Upper lobe of right lung (tissue), 1 donor: ENCODE measurements at places on chromosomes 11 and 22.

- DNase-seq: peak; percentile 78
Measured at GRCh38 chr11:67117672-67118180, 1.3 kb upstream of the KDM2A start.

DNA sequence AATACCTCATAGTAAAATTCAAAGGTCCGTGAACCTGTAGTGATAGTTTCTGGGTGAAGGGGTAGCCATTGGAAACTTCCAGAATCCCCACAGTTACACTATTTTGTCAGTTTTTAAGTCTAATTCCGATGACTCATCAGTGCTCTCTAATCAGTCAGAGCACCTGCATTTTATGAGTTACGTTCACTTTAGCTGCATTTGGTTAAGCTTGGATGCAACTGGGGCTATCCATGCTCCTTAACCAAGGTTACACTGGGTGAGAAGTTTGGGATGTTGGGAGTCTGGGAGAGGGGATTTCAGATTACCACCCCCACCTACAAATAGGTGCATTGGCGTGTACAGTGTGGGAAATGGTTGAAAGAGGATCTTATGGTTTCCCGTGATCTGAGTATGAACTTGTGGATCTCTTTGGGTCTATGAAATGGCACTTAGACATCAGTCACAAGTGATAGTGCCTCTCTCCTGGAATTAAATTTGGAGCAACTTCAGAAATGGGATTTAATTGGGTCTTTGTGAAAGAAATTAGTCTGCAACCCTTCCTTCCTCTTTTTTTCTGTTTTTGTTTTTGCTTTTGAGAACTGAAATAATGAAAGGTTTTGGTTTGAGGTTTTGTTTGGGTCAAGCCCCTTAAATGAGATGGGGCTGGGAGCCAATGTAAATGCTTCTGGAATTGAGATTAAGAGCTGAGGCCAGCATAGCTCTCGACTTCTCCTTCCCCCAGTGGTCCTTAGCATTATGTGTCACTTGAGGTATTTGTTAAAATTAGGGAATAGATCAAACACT is 31.5 kb downstream of the EHF start:
- DNase-seq: no peak

DNA sequence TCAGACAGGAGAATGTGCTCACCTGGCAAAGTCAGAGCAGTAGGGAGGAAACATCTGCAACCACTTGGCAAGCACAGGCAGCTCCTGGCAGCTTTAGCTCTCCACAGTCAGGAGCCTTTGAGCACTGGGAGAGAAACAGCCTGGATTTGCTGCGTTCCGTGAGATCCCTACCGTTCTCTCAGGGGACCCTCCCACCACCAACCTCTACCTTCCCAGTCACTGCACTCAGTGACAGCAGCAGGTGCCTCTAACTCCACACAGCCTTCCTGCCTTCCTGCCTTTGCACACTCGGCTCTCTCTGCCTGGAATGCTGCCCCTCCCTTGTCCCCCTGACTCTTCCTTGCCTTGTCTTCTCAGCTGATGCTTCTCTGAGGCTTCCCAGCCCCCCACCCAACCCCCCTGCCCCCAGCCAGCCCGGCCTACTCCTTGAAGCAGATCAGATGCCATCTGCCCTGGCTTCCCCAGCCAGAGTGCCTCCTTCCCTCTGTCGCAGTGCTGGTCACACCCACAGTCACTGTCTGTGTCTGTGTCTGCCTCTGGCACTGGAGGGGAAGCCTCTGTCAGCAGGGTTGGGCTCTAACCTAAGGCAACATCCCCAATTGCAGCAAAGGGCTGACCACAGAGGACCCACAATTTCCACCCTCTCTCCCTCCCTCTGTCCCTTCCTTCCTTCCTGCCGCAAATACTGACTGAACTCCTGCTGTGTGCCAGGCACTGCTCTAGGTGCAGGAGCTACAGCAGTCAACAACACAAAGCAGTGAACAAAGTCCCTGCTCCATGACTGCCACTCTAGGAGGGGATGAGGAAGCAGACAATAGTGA is 14.9 kb upstream of the TSKU start:
- peak; percentile 80 for DNase-seq

- DNase-seq: no peak
Measured at GRCh38 chr22:36673821-36674220, 29.7 kb downstream of the CACNG2 start.

DNA sequence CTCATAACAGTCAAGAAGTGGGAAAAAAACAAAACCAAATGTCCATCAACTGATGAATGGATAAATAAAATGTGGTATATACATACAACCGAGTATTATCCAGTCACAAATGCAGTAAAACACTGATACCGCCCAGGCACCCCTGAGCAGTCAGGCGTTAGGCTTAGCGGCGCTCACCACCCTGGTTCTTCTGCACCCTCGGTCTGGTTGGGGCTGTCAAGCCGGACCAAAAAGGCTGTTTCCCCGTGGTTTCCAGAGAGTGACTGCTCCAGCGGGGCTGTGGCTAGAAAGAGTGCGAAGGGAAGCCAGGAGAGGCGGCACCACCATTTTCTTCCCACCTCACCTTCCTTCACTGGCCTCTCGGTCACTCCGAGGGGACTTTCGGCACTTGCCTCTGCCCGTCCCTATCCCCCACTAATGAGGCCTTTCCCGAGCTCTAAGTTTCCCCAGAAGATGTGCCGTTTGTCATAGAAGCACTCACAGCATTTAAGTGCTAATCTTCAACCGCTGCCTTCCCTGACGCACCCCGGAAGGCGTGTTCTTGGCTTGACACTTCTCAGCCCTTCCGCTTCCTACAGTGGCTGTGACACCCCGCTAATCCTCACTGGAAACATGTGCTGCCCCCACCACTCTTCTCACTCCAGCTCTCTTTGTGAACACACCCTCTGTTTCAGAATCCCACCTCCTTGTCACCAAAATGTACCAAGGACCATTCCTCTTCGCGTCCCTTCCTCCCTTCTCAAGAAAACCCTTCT is 42.4 kb downstream of the FCHSD2 start:
- DNase-seq: no peak

DNA sequence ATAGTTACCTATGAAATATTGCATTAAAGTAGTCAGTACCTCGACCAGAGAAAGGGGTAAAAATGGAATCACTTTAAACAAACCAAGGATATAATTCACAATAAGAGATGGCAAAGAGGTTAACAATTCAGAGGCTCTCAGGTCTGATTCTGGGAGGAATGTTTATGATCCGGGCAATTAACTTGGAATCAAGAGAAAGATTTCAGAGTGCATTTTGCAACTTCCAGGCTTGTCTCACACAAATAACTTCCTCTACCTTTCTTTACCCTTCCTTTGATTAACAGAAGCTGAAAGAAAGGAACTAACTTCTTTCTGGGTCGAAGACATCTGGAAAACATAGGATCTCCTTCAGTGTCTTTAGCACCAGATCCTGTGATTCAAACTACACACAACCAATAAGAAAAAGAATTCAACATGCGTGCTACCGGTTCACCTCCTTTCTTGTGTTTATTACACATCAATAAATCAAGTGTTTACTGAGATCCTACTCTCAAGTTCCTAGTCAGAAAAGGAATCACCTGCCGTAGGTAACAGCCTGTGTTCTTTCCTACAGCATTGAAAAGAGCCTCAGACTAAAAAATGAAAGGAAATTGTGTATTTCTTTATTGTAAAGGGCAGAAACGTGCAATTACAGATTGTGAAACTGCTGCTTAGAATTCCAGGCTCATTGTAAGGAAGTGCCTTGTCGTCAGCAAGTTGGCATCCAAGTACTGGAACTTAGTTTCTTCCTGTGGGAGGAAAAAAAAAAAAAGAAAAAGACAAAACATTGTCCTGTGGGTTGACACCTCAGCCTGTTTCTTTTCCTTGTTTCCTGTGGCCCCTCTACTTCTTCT is 29.5 kb downstream of the CARD18 start:
- DNase-seq: no peak

GRCh38 chr22:47943729-47944700 is 1181.6 kb downstream of the TBC1D22A start:
- DNase-seq: no peak

DNA sequence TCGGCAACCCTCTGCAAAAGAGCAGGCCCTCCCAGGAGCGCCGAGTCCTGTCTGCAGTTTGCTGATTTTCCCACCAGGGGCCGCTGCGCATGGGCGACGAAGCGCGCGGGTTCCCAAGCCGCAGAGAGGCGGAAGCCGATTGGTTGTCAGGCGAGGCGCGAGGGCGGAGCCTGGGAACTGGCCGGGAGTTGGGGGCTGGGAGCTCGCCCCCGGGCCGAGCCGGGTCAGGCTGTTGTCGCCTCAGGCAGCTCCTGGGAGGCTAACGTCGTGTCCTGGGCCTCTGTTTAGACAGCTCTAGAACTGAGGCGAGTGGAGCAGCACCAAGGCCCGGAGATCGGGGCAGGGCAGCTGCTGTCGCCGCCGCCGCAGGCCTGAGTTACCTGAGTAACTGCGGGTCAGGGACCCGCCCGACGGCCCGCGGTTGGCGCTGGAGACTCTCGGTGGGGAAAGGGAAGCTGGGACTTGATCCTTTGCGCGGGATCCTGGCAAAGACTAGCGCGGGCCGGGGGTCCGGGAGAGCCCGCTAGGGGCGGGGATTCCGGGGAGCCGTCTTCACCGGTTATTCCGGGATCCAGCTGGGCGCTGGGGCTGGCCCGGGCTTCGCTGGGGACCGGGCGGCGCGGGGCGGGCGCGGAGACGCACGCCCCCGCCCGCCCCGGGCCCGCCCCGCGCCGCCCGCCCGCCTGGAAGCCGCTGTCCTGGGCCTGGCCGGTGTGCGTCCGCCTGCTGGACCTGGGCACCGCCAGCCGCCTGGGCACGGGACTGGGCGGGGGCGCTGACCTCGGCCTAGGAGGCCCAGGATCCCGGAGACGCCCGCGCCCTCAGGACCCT is at the start of gene STIM1:
TSS of gene STIM1 (plus strand) at position 688 of the 831 bp plus-strand sequence. CDS start 607 bp downstream, outside the sequence.
- peak; percentile 98 for DNase-seq

DNA sequence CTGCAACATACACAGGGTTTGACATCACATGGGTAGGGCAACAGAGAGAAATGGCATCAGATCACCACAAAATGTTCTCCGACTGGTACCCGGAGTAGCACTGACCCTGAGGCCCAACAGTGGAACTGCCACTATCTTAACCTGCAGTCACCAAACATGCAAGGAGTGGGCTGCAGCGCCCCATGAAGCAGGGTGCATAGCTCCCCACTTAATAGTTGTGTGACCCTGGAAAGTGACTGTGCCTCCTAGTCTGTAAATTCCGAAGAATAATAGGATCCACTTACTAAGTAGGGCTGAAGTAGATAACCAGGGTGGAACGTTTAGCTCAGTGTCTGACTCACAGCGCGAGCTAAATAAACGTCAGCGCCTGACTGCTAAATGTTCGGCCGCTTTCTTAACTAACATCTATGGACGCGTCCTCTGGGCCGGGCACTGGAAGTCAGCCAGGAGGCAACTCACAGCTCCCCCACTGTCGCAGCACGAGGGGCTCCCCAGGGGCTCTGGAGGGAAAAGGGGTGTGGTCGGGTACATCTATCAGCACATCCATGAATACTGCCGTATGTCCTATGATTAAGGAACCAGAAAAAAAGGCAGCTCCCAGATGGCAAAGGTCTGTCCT is 777 bp downstream of the LTO1 start:
- peak; percentile 66 for DNase-seq

DNA sequence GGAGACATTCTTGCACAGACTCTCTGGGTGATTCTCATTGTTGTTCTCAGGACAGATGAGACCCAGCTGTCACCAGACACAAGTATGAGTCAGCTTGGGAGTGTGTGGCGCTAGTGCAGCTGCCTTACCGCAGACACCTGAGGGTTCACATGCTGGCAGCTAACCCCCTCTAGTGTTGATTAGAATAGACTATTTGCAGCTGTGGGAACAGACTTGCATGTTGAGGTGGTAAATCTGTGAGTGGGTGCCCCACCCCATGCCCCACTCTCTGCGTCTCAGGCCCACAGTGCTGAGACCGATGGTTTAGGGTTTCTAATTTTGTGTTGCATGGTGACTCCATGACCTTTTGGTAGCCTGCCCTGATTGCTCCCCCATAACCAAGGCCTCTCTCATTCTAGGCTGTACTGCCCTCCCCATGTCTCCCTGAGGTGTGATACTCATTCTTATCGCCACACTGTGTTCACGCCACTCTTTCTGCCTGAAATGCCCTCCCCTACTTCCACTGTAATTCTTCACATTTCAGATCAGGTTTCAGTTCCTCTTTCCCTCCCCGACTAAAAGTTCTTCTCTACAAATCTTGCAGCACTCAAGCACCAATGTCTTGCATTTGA is 73.7 kb upstream of the KIRREL3 start:
- DNase-seq: no peak

DNA sequence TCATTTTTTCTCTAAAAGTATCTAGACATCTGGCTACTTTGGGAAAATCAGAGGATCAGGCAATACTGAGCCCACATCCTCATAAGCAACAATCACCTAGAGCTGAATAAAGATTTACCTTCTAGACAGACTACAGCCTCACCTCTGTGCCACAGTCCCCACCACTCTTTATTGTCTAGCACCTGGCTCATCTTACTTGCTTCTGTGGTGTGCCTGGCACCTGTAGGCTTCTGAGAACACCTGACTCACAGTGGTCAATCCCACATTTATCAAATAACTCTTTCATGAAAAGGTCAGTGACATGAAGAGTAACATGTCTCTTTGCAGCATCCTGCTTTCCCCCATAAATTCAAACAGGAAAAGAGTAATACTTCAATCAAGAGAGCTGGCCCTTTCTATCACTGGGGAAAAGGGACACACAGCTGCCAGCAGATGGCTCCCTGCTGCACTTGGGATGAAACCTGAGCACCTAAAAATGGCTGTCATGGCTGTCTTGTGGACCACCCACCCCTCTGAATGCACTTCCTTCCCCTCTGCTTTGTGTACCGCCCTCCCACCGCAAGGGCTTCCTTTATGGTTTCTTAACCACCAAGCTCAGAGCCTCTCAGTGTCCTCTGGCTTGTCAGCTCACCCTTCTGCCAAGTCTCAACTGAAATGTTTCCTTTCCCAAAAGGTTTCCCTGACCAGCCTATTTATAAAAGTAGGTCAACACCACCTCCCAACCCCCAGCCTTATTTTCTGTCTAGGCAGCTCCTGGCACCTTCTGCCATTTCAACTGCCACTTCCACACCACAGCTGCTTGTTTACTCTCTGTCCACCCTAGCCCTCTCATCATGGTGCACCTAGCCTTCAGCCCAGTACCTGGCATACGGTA is 9.3 kb downstream of the TFIP11 start:
- no peak for DNase-seq

DNA sequence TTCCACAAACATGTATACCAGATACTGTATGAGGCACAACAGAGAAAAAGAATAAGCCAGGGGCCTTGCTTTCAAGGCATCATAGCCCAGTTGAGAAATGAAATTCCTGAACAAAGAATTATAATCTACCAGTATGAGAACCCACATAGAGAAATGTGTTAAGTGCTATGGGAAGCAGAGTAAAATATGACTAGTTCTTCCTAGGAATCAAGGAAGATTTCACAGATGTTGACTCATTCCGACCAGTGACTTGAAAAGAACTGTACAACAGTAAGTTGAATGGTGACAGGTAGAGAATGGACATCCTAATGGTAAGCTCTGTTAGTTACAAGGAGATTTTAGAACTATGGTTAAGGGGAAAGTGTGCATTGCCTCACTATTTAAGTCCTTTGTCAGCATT is 102.6 kb downstream of the TRIM44 start:
- DNase-seq: no peak
